ENCODE measurements at places on chromosomes 3 and 15.

GRCh38 chr3:37308247-37308646, 133.9 kb upstream of the LRRFIP2 start:
- no peak for DNase-seq

DNA sequence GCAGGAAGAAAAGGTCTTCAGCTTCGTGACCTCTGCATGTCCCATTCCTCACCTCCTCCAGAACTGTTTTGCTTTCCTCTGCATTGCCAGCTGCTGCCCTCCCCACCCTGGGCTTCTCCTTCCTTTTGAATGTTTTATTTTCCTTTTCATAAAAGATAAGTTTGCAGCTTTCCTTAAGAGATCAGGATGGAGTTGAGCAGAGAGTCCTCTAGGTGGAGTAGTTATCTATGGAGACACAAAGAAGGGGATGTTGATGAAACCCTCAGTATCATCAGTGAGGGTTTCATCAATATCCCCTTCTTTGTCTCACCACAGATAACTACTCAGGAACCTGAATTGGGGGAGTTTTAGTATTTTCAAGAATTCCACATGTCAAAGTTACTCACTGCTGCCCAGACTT, 19.0 kb upstream of the SLC25A36 start:
- DNase-seq = no peak

GRCh38 chr3:168714609-168715240, 619.0 kb upstream of the GOLIM4 start:
- DNase-seq = no peak

- no peak for DNase-seq
Measured at GRCh38 chr3:41026394-41027177, 172.7 kb upstream of the CTNNB1 start.

DNA sequence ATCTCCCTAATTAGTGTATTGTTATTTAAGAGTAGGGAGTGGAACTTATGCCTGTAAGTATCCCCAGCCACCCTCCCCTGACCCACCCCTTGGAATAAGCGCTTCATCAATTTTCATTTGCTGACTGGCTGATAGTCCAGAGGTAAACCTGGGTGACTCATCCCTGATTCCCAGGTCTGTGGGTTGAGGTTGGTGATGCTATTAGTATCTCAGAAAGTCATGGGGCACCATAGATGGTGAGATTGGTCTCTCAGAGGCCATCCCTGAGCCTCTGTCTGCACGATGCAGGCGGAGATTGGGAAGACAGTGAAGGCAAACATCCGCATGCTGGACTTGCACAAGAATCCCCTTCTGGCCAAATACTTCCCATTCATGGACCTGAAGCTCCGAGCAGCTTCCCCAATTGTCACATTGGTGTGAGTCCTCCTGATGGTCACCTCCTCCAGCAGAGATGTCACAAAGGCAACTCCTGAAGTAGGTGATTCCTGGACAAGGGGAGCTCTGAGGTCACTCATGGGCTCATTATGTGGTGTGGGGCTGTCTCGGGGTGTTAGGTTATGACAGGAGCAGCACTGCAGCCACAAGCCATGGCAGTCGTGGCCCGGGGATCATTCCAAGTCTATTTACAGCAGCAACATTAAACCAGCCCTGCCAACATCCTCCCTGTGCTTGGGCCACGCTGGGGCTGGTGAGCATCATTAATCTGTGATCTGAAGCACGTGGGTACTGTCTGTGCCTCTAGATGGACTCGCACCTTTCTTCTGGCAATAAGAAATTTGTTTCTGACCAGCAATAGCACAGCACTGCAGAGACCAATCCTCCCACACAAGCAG, 6.8 kb upstream of the TXNRD3 start:
- no peak for DNase-seq

DNA sequence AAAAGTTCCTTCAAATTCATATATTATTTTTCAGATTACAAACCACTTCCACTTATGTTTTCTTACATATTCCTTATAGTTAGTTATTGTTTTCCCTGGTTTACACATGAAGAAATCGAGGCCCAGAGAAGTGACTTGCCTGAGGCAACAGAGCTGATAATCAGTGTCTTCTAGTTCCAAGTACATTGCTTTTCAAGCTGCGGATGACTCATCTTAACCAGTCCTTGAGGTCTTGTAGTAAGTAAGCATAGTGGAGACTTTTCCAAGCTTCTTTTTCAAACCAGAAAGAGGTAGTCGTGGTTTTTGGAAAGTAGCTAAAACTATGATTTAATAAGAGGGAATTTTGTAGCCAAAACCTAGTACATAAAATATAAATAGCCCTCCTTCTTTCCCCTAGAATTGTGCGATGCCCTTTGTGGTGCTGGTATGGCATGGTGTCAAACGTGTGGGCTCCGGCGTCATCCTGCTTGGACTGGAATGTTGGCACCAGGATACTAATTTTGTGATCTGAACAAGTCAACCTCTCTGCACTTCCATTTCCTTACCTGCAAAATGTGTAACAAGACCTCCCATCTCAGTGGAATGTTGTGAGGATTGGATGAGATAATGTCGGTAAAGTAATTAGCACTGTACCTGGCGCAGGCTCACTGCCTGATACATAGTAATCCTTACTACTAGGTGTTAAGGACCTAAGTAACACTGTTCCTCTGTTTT, 19.0 kb upstream of the DLG1 start:
- no peak for DNase-seq

DNA sequence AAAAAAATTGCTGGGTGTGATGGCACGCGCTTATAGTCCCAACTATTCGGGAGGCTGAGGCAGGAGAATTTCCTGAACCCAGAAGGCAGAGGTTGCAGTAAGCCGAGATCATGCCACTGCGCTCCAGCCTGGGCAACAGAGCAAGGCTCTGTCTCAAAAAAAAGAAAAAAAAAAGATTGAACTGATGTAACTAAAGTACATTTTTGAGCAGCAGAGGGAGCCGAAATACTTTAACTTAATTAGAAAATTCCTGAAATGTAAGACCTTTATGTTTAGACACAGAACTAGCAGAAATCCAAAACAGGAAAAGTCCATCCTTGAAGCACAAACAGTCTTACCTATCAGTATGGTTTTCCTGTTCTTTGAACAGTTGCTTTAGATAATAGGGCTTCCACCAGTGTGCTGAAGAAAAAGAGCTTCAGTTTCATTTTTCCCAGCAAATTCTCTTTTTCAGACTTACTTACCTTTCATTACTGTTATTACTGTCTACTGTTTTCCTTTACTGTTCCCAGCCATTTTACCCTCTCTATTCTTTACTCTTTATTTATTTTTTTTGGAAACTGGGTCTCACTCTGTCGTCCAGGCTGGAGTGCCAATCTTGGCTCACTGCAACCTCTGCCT, 33.4 kb upstream of the ZNF609 start:
- DNase-seq = no peak

GRCh38 chr15:70783041-70783440, 19.7 kb upstream of the UACA start:
- DNase-seq = no peak

- no peak for DNase-seq
Measured at GRCh38 chr3:60294181-60294580, 957.1 kb downstream of the FHIT start.

DNA sequence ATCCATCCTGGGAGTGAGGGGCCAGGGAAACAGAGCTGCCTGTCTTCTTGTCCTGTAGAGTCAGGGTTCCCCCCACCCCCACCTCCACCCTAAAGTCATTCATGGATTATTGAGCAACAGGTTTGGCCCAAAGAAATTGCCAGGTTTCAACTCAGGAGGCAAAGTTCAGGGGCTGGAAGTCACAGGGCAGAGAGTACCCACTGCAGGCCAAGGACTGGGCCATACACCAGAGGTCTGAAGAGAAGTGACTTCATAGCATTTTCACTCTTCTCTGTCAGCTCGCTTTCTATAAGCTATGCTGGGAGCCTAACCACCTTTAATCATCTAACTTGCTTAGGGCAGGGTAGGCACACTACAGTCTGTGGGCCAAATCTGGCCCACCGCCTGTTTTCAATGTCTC, 50.1 kb downstream of the STARD5 start:
- no peak for DNase-seq

DNA sequence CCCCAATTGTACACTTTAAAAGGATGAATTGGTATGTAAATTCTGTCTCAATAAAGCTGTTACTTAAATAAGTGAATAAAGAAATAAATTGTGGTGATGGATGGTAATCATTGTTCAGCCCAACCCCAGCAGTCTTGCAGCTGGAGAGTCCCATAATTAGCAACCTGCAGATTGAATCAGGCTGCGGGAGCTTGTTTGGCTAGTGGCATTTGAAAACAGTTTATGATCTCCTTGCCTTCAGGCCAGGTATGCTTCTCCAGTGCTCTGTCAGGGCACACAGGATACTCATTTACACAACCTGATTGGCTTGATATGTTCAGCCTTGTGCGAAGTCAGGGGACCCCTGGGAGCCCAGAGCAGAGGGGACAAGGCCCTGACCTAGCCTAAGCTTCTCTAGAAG, 16.5 kb upstream of the TSEN2 start:
- no peak for DNase-seq

GRCh38 chr3:175075269-175075668, 216.1 kb downstream of the NAALADL2 start:
- DNase-seq = no peak

DNA sequence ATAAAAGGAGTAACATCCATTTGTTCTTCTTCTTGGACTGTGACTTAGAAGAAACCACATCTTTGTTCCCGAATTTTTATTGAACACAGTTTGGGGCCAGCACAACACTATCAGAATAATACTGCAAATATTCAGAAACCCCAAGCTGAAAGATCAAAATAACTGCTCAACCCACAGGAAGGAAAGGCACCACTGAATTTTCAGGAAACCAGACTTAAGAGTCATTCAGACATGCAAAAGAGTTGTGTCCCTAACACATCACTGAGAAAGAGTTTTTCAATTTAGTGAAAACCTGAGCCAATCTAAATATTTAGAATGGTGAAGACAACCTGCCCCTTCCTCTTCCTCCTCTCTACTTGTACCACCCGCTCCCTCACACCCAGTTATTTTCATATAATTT, 295.0 kb upstream of the RORA start:
- DNase-seq = no peak

GRCh38 chr3:123027292-123028232, at the start of gene SEMA5B:
TSS of gene SEMA5B (minus strand) at chr3:123027763. CDS start at chr3:122961263, 66,500 bp downstream.
- DNase-seq = peak; percentile 63

GRCh38 chr3:116678853-116679252, 30.7 kb upstream of the TUSC7 start:
- DNase-seq = no peak

DNA sequence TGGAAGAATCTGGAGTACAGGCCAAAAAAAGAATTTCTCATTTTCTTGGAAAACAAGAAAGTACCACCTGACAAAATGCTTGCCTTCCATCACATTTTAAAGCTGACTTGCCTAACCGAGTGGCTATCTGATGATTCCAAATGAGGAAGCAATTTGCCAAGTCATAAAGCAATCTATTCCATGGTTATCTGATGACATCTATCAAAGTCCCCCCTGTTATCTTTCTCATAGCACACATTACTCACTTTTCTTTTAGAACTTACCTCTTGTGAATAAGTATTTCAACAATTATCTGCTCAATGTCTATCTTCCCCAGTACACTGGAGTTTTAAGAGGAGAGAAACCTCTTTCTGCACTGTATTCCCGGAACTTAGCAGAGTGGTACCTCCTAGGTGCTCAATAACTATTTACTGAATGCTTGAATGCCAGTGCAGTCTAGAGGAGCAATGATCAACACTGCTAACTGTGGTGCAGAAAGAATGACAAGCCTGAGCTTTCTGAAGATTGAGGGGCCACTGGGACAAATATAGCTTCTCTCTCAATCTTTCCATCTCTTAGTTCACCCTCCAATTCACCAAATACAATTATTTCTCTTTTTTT, 186.3 kb upstream of the ATP11B start:
- DNase-seq = no peak

DNA sequence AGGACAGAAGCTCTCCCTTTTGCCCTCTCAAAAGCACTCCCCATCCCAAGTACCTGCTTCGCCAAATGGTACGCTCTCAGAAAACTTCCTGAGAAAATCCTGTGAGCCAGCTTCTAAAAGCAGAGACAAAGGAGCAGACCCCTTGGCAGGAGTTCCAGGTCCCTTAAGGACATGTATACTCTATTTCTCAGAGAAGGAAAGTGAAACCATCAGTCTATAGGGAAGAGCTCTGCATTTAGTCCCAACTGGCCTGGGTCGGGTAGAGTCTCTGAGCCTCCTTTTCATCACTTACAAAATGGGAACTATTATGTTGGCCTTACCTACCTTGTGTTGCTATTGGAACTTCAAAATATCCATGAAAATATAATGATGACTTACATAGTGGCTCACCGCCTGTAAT, 19.7 kb downstream of the DAPK2 start:
- DNase-seq = no peak

GRCh38 chr15:88447206-88447605, 20.0 kb downstream of the MRPL46 start:
- no peak for DNase-seq

- DNase-seq = no peak
Measured at GRCh38 chr3:107545680-107546120, 22.9 kb downstream of the BBX start.

DNA sequence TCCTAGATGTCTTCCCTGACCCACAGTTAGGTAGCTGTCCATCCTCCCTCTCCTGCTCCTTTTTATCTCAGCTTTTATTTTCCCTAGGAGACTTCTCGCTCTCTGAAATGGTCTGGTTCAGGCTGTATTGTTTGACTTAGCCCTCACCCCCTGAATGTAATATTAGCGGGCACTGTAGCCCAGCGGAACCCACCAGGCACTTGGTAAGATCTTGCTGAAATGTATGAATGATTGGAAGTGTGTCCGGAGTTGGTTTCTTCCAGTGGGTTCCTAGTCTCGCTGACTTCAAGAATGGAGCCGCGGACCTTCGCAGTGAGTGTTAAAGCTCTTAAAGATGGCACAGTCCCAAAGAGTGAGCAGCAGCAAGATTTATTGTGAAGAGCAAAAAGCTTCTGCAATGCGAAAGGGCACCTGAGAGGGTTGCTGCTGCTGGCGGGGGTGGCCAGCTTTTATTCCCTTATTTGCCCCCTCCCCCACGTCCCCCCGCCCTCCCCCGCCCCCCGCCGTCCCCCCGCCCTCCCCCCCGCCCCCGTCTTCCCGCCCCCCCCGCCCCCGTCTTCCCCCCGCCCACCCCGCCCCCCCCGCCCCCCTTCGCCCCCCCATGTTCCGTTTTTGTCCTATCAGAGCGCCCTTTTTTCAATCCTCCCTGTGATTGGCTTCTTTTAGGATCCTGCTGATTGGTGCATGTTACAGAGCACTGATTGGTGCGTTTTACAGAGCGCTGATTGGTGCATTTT, 694 bp upstream of the EEFSEC start:
- DNase-seq = no peak

All from activated CD8-positive, alpha-beta memory T cell treated with anti-CD3 and anti-CD28 coated beads, Interleukin-2, amount 50 U/mL, for 48 hours (primary cell).